ENCODE measurements at places on chromosomes 7 and 10.

DNA sequence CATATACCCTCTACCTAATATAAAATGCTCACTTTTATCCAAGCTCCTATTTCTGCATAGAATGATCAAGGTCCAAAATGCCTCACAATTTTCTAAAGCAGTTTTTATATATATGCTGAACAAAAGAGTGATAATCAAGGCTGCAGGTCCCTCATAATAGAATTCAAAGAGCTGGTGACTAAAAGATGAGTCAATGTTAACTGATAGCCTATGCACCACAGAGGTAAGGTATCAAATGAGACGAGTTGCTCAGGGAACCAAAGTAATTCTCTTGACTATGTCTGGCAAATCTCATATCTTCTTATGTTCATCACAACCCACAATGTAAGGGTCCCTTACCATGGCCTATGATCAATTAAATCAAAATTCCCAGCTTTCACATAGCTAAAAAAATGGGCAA lies 15.2 kb downstream of the PDZD8 start:
- no peak for DNase-seq

DNA sequence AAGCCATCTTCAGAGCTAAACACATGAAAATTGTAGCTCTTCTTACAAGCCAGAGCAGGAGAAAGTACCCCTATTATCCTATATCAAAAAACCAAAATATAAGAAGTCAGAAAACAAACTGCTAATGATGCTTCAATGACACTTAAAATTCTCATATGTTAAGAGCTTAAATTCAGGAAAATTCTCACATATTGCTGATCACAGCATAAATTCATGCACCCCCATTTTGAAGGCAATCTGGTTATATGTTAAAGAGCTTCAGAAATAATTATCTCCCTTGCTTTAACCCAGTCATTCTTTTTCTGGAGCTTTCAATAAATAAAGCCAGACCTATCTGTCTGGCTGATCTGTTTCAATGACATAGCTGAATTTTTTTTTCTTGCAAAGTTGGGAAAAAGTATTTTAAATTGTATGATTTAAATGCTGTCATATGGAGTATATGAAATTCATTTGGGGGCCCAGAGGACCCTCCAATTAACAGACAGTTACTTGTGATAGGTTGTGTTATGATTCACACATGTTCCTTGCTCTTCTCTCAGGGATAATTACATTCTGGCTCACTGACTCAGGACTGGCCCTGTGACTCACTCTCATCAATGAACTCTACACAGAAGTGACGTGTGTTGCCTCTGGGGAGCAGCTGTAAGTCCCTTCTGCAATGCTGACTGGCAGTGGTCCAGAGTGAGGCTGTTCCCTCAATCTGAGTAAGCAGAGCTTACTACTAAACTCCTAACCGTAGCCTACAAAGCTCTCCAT lies 85.2 kb downstream of the HGF start:
- DNase-seq, result no peak

DNA sequence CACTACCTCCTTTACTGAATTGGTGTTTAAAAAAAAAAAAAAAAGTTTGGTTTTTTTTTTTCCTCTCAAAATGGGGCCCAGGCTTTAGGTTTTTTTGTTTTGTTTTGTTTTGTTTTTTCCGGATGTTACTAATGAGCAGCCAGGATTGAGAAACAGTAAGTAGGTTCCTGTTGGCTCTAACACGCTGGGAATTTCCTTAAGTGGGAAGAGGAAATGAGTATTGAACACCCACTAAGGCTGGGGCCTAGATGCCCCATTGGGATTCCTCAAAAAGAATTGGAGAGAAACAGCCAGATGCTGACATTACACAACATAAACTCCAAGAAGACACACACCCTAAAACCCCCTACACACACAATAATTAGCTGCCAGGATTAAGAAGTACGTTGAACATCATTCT lies 102.2 kb upstream of the NANOS1 start:
- DNase-seq, result no peak

GRCh38 chr7:40200791-40201190 lies 66.0 kb downstream of the SUGCT start:
- no peak for DNase-seq

- DNase-seq, result no peak
These were observed 50.2 kb downstream of the ZNF467 start for GRCh38 chr7:149723082-149723767.

GRCh38 chr10:16902606-16903005 lies 85.4 kb upstream of the RSU1 start:
- DNase-seq, result no peak

GRCh38 chr7:101177644-101178043 lies 2.4 kb downstream of the NAT16 start:
- no peak for DNase-seq

DNA sequence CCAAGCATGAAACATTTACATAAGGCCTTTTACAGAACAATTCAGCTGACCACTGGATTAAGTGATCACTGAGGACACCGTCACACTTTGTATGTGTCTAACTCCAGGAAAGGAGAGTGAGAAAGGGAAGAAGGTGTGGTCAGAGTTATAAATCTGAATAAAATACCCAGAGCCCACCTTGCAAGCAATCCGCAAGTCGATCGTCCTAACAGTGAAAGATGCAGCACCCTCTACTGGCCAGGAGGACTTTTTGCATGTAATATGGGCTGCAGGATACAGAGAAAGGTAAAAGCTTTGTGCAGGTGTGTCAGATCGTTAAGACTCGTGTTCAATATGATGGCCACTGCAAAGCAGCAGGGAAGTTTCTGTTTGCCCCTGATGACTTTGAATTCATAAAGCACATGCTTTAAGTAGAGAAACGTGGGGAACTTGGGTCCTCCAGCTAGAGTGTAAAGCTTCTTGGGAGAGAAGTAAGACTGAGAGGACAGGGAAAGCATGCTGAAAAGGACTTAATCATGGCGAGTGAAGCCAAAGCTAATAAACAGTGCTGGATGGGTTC lies 68.5 kb upstream of the BMPER start:
- no peak for DNase-seq

- DNase-seq, result no peak
These were observed 9.1 kb upstream of the CSGALNACT2 start for GRCh38 chr10:43128958-43129706.

GRCh38 chr7:4257146-4258111 lies 424.7 kb upstream of the FOXK1 start:
- DNase-seq, result no peak

DNA sequence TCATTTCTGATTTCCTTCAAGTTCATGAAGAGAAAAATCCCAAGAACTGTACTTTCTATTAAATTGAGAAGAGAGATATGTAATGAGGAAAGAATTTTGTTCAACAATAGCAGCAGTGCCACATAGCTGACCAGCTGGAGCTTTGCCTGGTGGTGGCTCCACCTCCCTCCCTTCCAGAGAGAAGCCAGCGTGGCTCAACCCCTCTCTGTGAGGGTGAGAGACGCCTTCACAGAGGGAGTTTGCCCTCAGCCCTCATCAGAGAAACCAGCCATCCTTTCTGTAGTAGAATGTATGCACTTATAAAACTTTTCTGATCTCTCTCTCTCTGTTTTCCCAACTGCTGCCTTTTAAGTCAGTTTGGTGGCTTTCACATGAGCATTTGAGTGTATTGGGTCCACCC lies 20.5 kb upstream of the COL1A2 start:
- DNase-seq, result no peak

All from T47D (cell line).